Stimulated activated CD8-positive, alpha-beta memory T cell treated with anti-CD3 and anti-CD28 coated beads, Interleukin-2, amount 100 ng/mL, for 48 hours (primary cell): ENCODE measurements at places on chromosomes 3 and 15.

DNA sequence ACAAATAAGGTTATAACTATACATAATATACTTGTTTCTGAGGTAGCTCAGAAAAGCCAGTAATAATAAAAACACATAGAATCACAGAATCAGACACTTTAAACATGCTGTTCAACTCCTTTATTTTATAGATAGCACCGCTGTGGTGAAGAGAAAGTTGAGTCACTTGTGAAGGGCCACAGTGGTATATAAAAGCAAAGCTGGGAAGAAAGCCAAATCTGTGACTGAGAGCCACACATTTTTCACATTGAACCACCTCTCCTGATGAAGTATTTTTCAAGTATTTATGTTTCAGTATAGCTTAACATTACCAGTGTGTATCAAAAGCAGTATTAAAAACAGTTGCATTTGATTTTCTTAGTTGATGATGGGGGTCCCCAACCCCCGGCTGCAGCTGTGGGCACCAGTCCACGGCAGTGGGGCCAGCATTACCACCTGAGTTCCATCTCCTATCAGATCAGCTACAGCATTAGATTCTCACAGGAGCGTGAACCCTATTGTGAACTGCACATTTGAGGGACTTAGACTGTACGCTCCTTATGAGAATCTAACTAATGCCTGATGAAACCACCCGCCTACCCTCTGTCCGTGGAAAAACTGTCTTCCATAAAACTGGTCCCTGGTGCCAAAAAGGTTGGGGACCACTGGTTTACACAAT is 46.2 kb downstream of the TBL1XR1 start:
- no peak for DNase-seq

- DNase-seq: no peak
Observed at GRCh38 chr3:61356685-61357084, 105.4 kb upstream of the FHIT start.

GRCh38 chr3:47347217-47347801 is 33.5 kb upstream of the PTPN23 start:
- DNase-seq: no peak

DNA sequence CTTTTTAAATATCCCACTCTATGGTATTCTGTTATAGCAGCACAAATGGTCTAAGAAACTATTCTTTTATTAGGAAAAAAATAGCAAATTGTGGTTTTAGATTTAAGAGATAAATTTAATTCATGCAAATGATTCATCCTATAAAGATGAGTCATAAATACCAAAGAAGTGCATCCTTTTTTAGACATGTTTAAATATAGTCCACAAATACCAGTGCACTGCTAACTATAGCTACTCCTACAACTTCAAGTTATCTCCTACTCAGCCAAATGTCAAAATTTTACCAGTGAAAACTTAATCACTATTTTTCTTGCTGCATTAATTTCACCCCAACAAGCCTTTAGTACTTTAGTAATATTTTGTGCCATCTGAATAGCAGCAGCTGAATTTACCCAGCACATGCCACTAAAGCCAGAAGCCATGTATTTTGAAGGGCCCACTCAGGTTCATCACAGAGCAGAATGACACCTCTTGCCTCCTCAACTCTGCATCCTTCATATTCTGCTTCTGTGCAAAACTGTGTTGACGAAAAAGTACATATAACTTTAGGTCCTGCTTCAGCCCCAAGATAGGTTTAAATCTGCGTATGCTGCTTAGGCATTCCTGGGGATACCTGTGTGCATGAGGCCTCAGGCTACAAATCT is 24.9 kb downstream of the CX3CR1 start:
- no peak for DNase-seq

GRCh38 chr15:40366457-40367370 is 8.7 kb downstream of the DISP2 start:
- DNase-seq: no peak

DNA sequence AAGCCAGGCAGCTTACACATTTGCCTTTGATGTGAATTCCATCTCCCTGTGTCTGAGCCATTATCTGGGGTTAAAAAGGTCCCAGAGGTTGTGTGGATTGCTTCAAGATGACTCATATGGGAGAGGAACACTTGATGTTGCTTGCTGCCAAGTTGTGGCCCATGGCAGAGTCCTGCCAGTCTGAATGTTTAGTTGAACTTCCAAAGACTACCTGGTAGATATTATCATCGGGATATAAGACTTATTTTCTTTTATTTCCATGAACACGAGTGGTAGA is 85.6 kb downstream of the TJP1 start:
- no peak for DNase-seq

- no peak for DNase-seq
Observed at GRCh38 chr3:105174017-105174615, 192.6 kb upstream of the ALCAM start.

DNA sequence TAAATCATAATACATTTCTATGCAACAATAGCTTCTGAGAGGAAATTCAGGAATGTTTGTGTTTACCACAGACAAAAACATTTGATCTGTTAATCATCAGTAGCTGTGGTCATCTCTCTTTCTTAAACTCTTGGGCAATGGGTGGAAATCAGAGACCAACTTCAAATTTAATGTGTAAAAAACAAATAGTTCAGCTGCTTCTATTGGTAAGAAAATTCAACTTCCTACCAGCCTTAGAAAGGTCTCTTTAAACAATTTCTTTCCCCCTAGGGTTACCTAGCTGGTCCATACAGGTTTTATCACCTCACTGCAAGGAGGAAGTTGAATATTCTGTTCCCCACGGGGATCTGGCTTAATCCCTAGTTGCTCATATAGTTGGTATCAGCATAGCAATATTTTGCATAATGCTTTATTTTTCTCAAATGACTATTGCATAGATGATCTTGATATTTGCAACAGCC is 20.3 kb upstream of the PPP4R2 start:
- DNase-seq: no peak

- no peak for DNase-seq
Observed at GRCh38 chr3:11118181-11118682, 36.1 kb upstream of the HRH1 start.

GRCh38 chr3:171178714-171179113 is 152.2 kb upstream of the SLC2A2 start:
- no peak for DNase-seq

- no peak for DNase-seq
Observed at GRCh38 chr15:69908590-69909420, 188.9 kb downstream of the TLE3 start.

DNA sequence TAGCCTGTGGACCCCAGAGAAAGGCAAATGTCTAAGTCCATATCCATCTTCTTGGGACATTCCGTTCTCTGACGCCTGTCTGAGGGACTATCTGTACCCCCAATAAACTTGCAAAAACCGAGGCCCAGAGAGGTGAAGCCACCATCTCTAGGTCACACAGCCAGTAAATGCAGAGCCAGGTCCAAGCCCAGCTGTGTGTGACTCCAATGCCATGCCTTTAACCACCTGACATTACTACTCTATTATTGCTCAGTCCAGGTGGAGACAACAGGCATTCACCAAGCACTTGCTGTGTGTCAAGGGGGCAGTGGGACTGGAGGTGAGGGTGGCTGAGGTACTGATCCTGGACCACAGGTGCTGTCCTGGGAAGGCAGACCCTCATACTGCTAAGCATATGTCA is 25.4 kb downstream of the CYP8B1 start:
- no peak for DNase-seq

GRCh38 chr3:134038071-134038491 is 8.4 kb upstream of the SLCO2A1 start:
- no peak for DNase-seq

DNA sequence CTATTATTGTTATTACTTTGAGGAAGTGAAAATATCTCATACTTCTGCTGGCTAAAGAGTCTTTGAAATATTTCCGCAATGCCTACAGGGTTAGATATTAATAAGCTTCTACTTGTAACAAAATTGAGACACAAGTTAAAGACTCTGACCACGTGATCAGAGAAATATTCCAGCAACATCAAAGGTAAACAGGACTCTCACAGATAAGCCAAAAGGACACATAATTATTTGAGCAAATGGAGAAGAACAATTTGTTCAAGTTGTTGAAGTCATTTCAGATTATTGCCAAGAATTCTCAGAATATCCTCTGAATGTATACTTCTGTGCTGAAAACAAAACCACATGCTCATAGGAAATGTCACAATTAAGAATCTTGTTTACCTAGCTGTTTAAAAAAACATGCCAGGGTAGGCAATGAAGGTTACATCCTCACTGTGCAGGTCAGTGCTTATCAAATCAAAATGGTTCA is 225.8 kb upstream of the ALCAM start:
- DNase-seq: no peak

DNA sequence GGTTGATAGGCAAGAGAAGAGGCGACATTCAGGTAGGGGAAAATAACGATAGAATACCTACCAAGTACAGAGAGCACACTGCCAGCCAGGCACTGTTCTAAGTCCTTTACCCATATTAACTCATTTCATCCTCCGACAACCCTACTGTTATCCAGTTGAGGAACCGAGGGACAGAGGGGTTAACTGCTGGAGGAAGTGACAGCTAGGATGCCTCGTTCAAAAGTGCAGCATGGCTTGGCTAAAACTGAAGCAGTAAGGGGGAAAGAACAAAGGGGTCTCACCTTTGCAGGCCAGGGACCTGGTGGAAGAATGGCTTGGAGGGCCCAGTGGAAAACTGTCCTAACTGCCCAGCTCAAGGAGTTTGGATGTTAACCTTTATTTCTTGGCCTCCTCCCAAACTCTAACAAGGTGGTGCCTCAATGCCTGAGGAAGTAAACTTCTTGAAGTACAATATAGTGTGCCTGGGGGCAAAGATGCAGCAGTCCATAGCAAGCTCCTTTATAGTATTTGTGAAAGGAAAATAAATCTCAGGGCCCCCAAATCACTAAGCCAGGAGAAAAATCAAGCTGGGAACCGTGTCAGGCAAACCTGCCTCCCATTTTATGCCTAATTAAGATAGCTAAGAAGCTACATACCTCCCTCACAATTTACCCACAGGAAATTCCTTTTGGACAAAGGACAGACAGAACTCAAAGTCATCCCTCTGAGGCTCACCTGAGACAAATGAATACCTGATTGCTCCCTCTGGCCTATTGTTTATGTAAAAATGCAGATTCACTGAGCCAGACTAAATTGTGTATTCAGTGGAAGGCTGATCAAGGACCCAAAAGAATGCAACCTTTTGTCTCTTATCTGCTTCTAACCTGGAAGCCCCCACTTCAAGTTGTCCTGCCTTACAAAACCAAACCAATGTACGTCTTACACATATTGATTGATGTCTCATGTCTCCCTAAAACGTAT is 1.6 kb upstream of the ITGB5 start:
- no peak for DNase-seq

DNA sequence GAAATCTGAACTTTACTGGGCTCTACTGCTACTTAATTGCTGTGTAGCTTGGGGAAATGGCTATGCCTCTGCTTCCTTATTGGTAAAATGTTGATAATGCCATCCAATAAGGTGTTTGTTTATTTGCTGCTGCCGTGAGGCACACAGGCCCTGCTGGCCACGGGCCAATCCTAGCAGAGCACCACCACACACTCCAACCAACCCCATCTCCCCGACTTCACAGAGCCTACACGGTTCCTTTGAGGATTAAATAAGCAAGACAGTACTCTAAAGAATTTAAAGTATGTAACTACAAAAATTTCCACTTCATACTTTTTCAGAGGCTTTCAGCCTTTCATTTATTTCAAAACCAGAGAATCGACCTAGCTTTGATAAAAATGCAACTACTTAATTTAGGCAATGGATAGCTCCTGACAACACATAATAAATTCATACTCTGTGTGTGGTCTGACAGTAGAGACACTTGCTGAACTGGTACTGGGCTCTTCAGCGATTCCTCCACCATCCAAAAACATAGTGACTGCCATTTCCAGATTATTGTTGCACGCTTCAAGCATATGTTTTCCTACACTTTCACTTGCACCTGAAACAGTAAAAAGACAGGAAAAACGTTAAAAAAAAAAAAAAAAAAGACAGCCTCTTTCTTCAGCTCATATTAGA is 25.3 kb downstream of the UBXN7 start:
- no peak for DNase-seq

DNA sequence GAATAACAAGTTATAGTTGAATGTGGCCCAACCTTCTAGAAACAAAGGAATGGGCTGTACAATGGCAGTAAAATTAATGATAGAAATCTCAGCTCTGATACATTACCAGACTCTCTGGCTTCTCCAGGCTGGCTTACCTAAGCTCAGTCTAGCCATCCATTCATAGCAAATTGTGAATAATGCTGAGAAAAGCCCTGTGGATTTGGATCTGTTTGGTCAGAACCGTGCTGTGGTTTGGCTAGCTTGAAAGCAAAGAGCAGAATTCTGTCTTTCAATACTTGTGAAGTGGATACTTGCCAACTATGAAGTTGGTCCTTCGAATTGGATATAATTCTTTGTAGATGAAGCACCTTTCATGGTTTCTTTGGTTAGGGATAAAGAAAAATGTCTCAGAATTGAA is 199.1 kb downstream of the EPHA3 start:
- no peak for DNase-seq

GRCh38 chr3:123138839-123139444 is 62.8 kb upstream of the SEC22A start:
- DNase-seq: no peak

- DNase-seq: no peak
Observed at GRCh38 chr15:85555875-85556617, 175.6 kb downstream of the AKAP13 start.

GRCh38 chr15:49238342-49238741 is 68.3 kb downstream of the GALK2 start:
- no peak for DNase-seq

- no peak for DNase-seq
Observed at GRCh38 chr3:150970665-150971324, 1.7 kb downstream of the CLRN1 start.

GRCh38 chr3:108130236-108130635 is 39.4 kb upstream of the CD47 start:
- DNase-seq: no peak

DNA sequence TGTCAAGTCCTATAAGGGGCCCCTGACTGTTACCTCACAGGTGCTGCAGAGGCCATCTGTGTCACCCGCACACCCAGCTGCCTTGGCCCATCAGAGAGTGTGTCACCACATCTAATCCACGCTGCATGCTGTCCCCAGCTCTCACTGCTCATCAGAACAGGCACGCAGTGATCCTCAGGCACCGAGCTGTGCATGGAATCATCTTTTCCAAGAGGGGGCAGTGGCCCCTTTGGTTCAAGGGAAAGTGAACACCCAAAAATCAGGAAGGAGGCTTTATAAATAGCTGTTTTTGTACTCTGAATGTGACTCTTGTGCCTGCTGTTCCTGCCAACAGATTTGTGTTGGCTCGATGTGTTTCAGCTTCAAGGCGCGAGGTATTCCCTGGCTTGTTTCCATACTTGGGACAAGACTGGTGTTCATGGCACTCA is 110.3 kb upstream of the ETV5 start:
- no peak for DNase-seq

DNA sequence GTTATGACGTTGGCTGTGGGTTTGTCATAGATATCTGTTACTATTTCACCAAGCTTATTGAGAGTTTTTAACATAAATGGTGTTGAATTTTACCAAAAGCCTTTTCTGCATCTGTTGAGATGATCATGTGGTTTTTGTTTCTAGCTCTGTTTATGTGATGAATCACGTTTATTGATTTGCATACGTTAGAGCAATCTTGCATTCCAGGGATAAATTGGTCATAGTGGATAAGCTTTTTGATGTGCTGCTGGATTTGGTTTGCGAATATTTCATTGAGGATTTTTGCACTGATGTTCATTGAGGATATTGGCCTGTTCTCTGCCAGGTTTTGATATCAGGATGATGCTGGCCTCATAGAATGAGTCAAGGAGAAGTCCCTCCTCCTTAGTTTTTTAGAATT is 117.8 kb downstream of the DOCK3 start:
- DNase-seq: no peak

GRCh38 chr3:35931867-35932266 is 292.5 kb downstream of the ARPP21 start:
- no peak for DNase-seq

- DNase-seq: no peak
Observed at GRCh38 chr15:95520922-95521321, 809.6 kb upstream of the NR2F2 start.
